ENCODE measurements at places on chromosomes 3 and 15.

- no peak for DNase-seq
Observed at GRCh38 chr3:182568876-182569275, 224.4 kb upstream of the ATP11B start.

- no peak for DNase-seq
Observed at GRCh38 chr15:100764778-100765466, 114.7 kb upstream of the ALDH1A3 start.

GRCh38 chr3:177357352-177358090 is 160.2 kb upstream of the TBL1XR1 start:
- DNase-seq: no peak

GRCh38 chr15:64162478-64162868 is 349 bp downstream of the PPIB start:
- DNase-seq: no peak

GRCh38 chr15:71591057-71591456 is 219.3 kb upstream of the NR2E3 start:
- DNase-seq: no peak

DNA sequence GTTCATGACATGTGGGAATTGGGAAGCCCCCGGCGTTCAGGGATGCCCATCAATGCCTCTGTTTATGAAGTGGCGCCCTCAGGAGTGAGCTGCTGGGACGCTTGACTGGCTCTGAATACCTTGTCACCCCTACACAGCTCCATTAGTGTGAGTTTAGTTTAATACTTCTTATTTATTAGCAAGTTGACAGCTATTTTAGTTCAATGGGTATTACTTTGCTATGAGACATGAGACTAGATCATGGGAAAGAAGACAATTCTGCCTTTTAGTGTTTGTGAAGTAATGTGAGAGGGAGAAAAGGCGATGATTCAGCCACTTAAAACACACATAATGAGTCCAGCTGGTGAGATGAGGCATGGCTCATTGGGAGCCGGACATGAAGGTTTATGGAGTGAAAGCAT is 678.5 kb downstream of the NR2F2 start:
- no peak for DNase-seq

DNA sequence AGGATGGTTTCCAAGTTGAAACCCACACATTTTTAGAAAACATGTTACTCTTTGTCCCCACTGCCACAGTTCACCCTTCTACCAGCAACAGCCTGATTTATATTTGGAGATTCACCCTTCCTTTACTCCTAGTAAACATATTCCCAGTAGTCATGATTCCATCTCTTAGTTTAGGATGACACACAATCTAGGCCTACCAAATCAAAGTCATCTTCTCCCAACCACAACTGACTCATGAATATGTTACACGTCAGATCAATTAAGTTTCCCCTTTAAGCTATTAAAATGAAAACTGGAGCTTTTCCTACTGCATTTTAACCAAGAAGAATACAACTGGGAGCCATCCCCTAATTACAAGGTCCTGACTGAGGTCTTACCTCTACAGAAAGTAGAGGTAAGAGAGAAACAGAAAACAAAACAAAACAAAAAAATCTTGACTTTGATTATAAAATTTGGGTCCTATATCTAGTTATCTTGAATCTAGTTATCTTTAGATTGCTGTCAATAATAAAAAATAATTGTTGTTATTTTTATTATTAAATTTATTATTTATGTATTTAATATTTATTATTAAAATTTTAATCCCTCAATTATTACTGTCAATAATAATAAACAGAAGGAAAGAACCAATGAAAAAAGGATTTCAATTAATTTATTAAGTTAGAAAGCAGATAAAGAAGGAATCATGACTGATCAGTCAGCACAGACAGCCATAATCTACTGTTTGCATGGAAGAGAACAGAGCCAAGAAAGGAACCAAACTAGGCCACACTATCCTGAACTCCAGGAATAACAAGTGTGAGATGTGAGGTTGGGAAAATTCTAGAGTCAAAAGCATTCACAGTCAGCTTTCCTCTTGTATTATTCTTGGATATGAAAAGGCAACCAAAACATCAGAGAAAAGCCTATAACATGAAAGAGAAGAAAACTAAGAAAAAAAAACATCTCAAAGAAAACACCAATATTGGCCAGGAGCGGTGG is 12.5 kb downstream of the DPH6 start:
- DNase-seq: no peak

DNA sequence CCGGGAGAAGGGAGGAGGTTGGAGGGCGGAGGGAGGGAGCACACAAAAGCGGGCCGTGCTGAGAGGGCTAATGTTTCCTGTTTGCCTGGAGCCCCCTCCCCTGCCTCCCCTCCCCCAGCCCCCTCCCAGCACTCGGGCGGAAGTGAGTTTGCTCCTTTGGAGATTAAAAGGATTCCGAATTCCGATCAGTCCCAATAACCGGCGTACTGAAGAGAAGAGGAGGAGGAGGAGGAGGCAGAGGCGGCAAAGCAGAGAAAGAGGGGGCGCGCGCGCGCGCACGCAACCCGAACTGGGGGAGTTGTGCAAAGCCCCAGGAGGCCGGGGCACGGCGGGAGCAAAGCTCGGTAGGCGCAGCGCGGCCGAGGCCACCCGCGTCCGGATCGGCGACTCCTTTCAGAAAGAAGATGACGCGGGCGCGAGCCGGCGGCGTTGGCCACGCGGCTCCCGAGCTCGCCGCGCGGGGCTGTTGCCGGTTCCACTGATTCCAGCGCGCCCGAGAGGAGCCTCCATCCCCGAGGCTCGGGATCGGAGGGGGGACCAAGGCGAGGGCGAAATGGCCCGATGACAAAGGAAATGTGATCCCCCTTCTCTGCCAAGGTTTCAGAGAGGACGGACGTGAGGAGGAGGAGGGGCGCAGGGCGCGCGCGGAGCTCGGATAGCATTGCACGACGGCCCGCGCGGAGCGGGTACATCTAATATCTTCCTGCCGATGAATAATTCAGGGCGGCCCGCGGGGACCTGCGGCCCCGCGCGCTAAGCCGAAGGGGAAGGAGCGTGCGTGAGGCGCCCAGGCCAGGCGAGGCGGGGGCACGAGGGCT is 1.1 kb upstream of the TRIM71 start:
- DNase-seq: no peak

GRCh38 chr15:74240002-74240568 is 4.0 kb downstream of the CCDC33 start:
- no peak for DNase-seq

DNA sequence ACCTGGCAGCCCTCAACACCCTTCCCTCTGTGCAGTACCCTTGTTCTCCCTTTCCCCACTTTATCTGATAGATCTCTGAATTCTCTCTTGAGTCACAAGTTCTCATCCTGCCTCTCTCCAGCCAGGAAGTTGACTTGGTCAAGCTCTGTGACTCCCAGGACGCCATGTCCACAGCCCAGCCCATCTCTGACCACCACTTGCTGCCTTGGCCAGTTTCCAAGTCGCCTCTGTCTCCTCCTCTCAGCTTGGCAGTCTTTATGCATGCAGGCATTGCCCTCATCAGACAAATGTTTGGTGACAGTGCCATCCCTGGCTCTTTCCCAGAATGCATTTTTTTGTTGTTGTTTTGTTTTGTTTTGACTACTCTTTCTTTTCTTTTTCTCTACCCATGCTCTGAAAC is 25.7 kb downstream of the ZNF35 start:
- DNase-seq: no peak

DNA sequence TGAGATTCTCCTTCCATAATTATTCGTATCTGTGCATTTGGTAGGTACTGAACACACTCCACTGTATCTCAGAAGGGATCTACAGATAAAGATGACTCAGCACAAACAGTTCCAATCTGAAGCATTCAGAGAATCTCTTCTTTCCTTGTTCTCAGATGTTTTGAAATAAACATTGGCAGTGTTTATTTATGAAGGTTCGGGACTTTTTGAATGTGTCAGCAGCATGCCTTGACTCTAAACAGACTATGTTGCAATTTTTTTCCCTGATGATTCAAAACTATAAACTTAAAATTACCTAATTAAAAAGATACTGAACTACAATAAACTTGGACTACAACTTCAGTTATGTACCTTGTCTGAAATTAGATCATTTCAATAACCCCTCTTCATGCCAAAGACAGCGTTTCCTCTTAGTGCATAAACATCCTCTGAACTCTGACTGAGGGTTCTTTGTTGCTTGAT is 612.9 kb upstream of the TBL1XR1 start:
- DNase-seq: no peak

DNA sequence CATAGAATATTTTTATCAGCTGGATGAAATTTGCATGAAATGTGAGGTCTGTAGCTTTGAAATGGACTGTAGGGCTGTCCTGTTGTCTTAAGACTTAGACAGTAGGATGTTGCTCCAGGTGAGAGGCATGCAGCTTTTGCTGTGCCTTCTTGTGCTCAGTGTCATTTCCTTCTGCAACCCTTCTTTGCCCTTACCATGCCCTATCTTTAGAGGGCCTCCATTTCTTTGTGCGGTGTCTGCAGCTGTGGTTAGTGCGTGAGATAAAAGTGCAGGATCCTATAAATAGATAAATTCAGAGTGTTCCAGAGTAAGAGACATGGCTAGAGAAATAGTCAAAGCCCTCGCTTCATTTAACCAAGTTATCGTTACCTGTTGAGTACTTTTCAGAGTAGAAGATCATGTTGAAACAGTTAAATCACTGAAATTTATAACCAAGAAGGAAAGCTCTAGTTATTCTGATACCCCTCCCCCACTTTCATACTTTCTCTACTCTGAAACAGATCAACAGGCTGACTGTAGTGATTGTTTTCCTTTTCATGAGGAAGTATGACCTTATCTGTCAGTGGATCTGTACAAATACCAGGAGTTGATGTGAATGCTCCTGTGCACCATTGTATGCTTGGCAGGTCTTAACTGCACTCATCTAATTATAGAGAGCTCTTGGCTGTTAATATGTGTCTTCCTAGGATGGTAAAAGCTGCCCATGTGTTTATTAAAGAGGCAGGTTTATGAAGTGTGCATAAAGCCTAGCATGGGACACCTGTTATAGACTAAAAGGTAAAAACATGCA is 18.2 kb downstream of the EIF3J start:
- DNase-seq: no peak

DNA sequence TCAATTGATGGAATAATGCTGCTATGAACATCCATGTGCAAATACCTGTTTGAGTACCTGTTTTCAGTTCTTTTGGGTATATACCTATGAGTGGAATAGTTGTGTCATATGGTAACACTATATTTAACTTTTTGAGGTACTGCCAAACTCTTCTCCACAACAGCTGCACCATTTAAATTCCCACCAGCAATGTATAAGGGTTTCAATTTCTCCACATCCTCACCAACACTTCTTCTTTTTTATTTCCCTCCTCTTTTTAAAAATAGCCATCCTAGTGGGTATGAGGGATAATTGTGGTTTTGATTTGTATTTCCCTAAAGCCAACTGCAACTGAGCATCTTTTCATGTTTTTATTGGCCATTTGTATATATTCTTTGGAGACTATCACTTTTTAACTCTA is 31.3 kb upstream of the ARHGEF3 start:
- no peak for DNase-seq

DNA sequence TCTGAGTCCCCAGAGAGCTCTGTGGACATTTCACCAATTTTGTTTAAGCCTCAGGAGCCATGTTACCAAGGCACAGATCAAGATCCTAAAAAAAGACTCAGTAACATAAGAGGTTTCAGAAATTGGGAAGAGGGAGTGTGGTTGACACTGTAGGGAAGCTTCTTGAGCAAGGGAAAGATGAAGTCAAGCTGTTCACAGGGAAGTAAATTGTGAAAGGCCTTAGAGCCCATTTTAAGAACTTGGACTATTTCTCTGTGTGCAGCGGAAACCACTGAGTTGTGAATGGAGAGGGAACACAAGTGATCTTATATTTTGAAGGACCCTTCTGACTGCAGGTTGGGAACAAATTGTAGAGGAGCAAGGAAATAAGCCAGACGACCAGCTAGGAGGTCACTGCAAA is 18.7 kb downstream of the BCL2A1 start:
- no peak for DNase-seq

DNA sequence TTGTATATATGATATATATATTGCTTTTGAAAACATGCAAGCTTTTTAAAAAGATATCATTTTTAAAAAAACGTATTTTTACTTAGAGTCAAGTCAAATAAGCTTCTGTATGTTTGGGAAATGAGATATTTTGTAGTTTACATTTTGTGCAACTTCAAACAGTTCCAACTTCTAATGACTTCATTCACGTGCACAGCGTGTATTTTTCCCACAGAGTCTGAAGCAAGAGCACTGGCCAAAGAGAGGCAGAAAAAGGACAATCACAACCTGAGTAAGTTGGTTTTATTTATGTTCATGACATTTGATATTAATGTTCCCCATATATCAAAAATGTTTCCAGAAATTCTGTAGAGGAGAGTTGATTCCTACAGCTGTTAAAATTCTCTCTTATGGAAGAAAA is 47.9 kb upstream of the SAMMSON start:
- DNase-seq: no peak

- no peak for DNase-seq
Observed at GRCh38 chr15:31214158-31214863, 112.3 kb upstream of the KLF13 start.

All from T follicular helper cell (primary cell).